Colonic mucosa (tissue), 4 donors: ENCODE measurements at places on chromosomes 1 and 21. TPM values are rescaled to one million over a fixed set of nuclear protein-coding genes. Genes with fewer than 3 reads are reported as not detected.

The GPR25 gene
- 0.27 TPM for total RNA-seq

The FALEC gene
- total RNA-seq: not detected

The FMO2 gene
- total RNA-seq: 1.1 TPM

The MAP3K21 gene
- total RNA-seq: 16.4 TPM

The CD1B gene
- not detected for total RNA-seq

The SPRR4 gene
- not detected for total RNA-seq

DNA sequence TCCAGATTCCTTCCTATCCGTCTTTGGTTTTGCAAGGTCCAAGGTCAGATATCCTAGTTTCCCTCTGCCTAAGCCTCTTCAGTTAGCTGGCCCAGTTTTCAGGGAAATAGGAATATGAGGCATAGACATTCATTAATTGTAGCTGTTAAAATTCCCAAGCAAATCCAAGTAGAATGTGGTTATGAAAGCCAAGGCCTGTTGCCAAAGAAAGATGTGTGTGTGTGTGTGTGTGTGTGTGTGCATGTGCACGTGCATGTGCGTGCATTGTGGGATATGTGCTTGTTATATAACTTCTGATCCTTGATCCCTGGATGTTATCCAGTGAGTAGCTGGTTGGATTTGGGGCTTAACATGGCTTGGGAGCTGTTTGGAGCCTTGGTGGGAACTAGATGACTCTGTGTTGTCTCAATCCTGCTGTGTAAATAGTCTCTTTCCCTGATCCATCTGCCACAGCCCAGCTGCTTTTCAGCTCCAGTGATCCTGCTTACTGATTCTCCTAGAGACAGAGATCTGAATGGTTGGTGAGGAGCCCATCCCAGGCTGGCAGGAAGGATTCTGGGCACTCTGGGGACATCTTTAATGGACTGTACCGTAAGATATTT is 70.6 kb upstream of the GCLM start:
- DNase-seq: peak; percentile 58

DNA sequence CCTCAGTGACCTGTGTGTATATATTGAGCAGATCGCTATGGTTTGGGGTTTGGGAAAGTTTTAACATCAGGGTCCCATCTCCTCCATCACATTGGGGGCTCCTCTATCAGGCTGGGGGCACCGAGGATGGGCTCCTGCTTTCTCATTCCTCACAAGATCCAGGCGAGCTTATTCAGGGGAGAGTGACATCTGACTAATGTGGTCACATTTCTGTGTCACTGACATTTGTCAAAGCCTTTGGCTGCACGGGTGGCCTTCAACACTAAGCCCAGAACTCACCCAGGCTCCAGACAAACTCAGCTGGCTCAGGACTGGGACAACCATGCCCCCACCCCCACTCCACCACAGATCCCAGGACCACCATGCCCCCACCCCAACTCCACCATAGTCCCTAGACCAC is 103.3 kb upstream of the IFFO2 start:
- no peak for DNase-seq

DNA sequence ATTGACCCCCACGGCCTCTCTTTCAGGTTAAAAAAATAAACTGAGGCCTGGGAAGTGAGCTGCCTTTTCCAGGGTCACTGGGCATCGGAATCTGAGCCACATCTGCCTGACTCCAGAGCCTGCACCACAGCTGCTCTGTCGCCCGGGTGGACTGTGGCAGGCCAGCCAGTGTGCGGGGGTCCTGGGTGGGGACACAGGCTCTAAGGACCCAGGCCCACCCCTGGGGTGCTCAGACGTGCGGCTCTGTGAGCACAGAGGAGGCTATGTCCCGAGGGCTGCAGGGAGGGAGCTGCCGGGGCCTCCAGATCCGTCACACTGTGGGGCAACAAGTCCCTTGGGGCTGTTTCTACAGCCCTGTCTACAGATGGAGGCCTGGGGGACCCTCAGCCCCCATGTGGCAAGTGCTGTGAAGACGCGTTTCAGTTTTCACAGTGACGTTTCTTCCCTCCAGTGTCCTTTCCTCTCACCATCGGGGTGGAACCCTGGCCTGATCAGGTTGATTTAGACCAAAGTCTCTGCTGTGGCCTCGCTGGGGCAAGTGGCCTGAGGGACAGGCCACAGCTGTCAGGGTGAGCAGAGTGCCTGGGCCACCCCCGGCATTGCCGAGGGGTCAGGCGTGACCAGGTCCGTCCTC is 39.2 kb upstream of the ACTRT2 start:
- DNase-seq: no peak

DNA sequence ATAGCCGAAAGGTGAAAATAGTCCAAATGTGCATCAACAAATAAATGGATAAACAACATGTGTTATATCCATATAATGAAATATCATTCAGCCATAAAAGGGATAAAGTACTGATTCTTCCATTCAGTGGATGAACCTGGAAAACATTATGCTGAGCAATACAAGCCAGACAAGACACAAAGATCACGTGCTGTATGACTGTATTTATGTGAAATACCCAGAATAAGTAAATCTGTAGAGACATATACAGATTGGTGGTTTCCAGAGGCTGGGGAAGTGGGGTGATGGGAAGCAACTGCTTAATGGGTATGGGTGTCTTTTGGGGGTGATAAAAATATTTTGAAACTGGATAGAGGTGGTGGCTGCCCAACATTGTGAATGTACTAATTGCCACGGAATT is 13.3 kb upstream of the GSTM4 start:
- DNase-seq: no peak

DNA sequence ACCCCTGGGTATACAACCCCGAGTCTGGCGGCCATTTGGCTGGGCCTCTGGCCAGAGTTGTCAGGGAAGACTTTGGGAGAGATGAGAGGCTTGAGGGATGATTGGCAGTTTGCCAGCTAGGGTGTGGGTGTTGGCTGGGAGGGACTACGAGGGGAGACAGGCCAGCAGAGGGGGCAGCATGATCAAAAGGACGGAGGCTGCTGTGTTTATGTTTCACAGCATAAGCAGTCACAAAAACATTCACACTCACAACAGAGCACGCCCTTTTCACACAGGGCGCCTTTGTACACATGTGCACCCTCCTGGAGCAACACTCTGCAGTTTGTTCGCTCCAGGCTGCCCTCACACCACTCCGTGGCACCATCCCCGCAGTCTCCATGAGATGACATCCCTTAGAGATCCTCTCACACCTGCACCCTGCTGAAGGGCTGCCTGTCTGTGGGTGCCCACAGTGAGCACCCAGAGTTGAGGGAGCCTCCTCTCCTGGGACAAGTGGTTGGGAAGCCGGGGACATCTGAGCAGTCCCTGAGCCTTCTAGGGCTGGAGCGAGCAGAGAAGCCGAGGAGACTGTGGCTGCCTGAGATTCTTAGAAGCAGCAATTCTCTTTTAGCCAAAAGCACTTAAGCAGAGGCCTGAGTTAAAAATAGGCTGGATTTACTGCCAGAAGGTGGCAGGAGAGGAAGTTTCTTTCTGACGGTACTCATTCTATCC is 15.4 kb downstream of the EFNA3 start:
- peak; percentile 49 for DNase-seq

- DNase-seq: no peak
Measured at GRCh38 chr1:96524100-96524499, 197.5 kb upstream of the PTBP2 start.

GRCh38 chr1:47688461-47689296 is 250.8 kb downstream of the FOXD2 start:
- peak; percentile 16 for DNase-seq

- DNase-seq: no peak
Measured at GRCh38 chr1:29342351-29342750, 106.0 kb downstream of the PTPRU start.

- DNase-seq: no peak
Measured at GRCh38 chr1:4483021-4483625, 171.3 kb upstream of the AJAP1 start.

GRCh38 chr1:61670016-61670415 is 54.9 kb downstream of the TM2D1 start:
- no peak for DNase-seq

GRCh38 chr1:52925571-52926005 is 1.5 kb upstream of the SCP2 start:
- DNase-seq: no peak

DNA sequence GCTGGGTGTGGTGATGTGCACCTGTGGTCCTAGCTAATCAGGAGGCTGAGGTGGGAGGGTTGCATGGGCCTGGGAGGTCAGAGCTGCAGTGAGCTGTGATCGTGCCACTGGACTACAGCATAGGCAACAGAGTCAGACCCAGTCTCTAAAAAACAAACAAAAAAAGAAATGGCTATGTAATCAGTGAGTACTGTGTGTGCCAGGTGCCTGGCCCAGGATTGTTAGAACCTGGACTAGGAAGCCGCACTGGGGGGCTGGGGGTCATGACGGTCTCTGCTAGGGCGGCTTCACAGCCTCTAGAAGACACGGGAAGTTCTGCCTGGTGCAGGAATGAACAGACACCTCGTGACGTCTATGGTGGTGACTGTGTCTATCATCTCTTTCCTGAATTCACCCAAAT is 8.5 kb downstream of the TMEM9 start:
- no peak for DNase-seq

- no peak for DNase-seq
Measured at GRCh38 chr1:187871177-187871845, 1042.6 kb downstream of the PLA2G4A start.

GRCh38 chr1:207404849-207405525 is 49.1 kb upstream of the CR2 start:
- no peak for DNase-seq

DNA sequence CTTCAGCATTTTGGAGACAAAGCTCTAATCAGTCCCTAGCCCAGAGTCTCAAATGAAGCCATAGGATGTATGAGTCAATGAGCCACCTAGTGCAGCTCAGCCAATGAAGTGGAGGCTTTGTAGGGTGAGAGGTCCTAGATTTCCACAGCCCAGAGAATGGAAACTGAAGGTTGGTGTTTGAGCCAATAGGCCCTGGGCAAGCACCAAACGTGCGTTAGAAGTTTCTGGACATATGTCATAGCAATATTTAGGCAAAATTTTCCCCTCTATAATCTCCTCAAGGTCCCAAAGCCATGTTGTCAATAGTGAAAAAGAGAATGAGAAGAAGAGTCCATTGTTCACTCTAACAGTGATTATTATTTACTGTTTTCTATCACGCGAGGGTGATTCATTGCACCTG is 361.3 kb downstream of the PLPP3 start:
- DNase-seq: no peak

- DNase-seq: no peak
Measured at GRCh38 chr1:84763912-84764680, 73.8 kb upstream of the SSX2IP start.

DNA sequence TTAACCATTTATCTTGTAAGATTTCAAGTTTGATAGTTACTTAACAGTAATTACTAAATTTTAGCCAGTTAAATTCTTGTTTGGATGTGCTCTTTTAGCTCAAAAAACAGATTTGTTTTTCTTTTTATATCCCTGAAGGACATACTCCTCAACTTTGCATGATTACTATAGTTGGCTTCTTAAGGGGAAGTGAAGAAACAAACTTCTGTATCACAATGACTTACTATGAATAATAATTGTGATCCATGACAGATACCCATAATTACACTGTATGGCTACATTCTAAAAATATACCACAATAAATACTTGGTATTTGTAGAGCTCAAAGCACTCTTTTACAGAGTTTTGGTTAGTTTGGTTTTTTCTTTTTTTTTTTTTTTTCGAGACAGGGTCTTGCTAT is 55.8 kb downstream of the IARS2 start:
- no peak for DNase-seq

DNA sequence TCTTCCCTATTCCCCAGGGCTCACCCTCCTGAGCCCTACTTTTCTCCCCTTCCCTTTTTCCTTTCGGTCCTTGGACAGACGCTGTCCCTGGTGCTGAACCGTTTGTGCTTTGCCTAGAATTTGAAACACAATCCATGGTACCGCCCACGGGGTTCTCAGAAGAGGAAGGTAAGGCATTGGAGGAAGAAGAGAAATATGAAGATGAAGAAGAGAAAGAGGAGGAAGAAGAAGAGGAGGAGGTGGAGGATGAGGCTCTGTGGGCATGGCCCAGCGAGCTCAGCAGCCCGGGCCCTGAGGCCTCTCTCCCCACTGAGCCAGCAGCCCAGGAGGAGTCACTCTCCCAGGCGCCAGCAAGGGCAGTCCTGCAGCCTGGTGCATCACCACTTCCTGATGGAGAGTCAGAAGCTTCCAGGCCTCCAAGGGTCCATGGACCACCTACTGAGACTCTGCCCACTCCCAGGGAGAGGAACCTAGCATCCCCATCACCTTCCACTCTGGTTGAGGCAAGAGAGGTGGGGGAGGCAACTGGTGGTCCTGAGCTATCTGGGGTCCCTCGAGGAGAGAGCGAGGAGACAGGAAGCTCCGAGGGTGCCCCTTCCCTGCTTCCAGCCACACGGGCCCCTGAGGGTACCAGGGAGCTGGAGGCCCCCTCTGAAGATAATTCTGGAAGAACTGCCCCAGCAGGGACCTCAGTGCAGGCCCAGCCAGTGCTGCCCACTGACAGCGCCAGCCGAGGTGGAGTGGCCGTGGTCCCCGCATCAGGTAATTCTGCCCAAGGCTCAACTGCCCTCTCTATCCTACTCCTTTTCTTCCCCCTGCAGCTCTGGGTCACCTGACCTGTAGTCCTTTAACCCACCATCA is 10.4 kb downstream of the BCAN start:
- no peak for DNase-seq

DNA sequence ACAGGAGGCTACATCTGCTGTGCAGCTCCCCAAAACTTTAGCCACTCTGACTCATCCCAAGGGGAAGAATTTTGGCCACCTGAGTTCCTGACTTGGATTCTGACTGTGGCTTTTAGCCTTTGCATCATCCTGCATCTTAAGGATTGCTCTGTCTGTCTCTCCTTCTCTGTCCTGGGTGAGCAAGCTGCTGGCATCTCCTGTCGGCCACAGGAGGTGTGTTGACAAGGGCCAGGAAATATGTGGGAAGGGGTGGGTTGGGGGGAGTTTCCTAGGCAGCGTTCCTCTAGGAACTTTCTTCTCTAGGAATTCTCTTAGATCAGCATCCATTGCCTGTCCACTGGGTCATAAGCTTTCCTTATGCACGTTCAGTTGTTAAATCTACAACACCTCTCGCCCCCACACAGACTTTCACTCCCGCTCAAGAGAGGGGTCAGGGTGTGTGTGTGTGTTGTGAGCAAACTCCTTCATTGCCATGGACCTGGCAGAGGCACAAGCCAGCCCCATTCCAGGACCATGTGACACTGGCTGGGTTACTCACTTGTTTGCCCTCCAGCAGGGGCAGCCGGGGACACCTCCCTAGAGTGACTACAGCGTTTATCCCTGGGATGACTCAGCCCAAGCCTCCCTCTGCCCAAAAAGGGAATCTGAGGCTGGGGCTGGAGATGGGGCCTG is 145.0 kb upstream of the DUSP10 start:
- peak; percentile 25 for DNase-seq

- DNase-seq: no peak
Measured at GRCh38 chr1:97507863-97508262, 413.0 kb downstream of the DPYD start.
